ENCODE measurements at places on chromosomes 3 and 15.

GRCh38 chr3:23253214-23253613 is 50.1 kb downstream of the UBE2E2 start:
- no peak for DNase-seq

GRCh38 chr3:16203671-16204629 is 29.5 kb downstream of the GALNT15 start:
- no peak for DNase-seq

GRCh38 chr3:112459750-112460149 is 39.5 kb downstream of the BTLA start:
- no peak for DNase-seq

DNA sequence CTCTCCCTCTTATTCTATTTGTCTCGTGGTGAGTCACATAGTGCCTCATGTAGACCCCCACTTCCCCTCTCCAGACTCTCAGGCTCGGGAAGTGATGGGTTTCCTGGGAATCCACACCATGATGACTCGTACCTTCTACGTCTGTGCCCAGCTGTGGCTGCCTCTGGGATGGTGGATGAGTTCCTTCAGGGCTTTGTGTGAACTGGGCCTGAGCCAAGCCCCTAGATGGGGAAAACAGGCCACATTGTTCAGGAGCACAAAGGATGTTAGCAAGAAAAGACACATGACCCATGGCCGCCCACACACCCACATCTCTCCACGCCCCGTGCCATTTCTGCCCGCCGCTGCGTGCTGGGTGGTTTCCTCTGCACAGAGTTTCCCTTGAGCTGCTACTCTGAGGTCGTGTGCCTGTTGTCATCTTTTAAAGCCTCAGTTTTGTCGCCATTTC is 10.5 kb downstream of the ISG20 start:
- no peak for DNase-seq

DNA sequence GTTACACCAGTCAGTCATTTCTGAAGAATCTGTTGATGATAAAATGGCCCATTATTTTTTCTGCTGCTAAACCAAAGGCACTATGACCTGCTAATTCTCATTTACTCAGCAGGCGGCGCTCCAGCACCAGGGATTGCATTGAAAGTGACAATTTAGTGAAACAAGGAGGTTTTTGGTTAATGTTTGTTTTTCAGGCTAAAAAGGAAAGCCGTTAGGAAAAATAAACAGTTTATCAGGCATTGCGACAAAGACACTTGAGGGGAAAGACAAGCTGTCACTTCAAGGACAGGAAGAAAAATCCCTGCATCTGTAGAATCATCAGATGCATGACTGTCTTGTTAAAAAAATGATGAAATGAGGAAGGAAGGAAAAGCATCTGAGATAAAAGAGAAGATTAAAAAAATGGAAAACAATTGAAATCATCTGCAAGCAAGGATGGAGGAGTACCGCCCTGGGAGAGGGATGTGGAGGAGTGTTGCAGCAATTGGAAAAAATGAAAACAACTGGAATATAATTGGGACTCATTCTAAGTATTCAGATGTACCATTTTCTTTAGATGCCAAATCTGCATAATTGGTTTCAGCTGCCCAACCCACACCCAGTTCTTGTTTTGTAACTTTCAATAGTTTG is 54.0 kb downstream of the NR1D2 start:
- no peak for DNase-seq

DNA sequence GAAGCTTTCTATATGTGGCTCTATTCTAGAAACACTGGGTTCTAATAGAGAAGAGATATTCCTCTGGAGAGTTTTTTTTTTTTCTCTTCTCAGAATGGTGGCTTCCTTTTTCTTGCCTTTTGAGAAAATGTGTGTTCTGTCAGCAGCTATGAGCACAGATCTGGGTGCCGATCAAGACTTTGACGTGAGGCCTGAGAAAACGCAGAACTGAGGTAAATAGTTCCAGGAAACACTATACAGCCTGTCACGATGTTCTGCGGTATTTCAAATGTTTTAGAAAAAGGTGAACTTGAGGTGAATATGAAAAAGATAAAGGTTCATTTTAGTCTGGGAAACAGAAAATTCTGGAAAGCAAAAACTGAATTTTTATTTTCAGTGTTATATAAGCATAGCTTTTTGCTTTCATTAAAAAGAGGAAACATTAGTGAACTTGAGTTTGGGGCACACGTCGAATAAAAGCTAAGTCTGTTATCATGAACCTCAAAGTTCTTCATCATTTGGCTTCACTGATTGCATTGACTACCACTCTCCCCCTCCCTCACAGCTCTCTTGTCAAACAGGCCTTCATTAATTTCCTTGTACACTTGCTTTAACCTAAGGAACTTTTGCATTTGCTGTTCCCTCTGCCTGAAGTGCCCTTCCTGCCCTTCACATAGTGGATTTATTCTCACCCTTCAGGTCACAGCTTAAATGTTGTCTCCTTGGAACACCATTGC is 265.1 kb downstream of the NFKBIZ start:
- no peak for DNase-seq

DNA sequence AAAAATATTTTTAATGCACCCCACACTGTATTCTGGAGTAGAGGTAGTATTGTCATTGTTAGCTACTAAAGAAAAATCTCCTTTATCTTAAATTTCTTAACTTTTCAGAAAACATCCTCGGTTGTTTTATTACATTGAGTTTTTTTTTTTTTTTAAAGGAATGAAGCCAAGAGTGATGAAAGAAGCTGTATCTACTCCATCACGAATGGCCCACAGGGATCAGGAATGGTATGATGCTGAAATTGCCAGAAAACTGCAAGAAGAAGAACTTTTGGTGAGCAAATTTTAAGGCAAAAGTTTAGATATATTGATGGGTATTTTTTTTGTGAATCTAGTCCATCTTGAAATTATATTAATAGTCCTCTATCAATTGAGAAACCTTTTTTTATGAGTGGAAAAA is 49.7 kb upstream of the UTS2B start:
- DNase-seq, result no peak

DNA sequence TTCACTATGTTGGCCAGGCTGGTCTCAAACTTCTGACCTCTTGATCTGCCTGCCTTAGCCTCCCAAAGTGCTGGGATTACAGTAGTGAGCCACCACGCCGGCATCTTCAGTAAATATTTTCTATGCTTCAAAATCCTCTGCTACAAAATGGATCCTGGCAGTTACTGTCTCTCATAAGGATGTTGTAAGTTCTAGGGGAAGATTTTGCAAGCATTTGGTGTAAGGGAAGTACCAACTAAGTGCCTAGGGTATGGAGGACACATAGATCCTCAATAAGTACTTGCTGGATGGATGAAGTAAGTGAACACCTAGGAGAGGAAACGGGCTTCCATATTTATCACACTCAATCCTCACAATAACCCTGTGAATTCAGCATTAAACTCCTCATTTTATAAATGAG is 6.6 kb downstream of the TM4SF4 start:
- DNase-seq, result no peak

GRCh38 chr15:48966595-48967301 is 3.0 kb upstream of the SHC4 start:
- DNase-seq, result no peak

All from NCI-H1105 (cell line).